ENCODE measurements at places on chromosomes 1 and 21.

DNA sequence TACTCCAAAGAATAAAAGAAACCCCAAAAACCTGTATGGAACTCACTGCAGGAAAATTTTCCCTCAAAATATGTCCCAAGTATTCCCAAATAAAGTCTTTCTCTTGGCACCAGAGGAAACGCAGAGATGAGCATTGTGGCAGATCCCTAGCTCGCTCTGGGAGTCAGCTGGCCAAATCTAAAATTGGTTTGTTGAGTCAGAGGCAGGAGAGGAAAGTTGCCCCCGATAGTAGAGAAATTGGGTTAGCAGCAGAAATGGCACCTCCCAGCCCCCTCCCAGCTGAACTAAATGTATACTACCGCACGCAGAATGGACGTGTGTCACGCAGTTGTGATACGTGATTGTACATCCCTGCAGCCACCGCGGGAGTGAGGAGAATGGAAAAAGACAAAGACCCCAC, 39.9 kb upstream of the TARBP1 start:
- DNase-seq = no peak

GRCh38 chr1:62800825-62801306, 16.9 kb downstream of the ATG4C start:
- no peak for DNase-seq

DNA sequence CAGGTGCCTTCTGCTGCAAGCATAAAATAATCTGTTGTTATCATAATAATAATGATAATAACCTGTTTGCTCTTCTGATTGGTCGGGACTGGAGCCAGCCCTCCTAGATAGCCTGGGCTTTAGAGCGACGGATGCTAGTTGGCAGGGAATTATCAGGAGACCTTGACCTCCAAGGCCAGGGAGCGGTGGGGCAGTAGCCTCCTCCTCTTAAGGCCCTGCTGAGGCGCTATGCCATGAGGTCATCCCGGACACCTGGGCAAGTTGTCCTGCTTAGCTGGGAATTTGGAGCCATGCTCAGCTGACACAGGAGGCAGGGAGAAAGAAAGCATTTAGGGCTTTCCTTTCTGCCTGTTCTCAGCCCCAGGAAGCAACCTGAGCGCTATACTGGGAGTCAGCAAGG, 15.6 kb downstream of the C1orf115 start:
- DNase-seq = no peak

DNA sequence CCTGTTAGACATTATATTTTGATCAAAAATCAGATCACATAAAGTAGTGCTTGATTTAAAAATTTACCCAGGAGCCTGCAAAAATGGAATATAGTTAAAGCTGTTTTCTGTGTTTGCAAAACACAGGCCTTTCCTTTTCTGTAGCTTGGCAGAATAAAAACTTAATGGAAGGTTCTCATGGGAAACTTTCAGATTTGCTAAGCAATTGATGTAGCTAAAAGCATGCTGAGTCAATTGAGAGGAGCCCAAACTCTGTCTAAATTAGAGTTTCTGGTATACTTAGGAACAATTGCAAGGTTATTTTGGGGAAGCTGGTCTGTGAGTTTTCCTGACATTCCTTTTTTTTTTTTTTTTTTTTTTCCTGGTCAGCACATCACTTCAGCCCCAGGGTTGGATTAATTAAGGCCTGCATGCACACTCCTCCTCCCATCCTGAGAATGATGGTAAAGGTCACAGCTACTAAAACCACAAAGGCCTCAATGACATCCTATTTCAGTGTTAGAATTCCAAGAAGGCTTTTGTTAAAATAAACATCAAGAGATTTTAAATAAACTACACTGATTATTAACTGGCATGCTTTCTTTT, 608.7 kb downstream of the PLPP3 start:
- DNase-seq = no peak

- no peak for DNase-seq
Observed at GRCh38 chr1:64847666-64848065, 102.8 kb downstream of the RAVER2 start.

DNA sequence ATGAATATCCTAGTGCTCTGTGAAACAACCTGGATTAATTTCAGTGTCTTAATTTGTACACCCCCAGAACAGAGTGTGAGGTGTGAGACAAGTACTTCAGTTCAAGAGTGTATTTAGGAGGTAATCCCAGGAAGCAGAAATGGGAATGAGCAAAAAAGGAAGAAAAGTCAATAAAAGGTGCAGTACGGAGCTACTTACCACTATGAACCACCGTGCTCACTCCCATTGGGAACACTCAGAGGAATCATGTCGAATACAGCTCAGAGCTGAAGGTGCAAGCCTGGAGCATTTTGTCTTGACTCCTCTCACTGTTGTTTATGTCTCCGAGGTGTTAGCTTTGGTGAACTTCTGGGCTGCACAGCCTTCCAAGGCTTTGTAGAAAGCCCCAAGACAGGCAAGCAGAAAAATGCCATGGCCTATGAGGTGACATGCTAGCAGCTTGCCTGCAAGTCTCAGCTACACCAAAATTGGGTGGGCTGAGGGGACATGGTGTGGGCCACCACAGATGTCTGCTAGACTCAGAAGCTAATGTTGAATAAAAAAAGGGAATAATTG, 7.4 kb upstream of the SVBP start:
- DNase-seq = no peak

DNA sequence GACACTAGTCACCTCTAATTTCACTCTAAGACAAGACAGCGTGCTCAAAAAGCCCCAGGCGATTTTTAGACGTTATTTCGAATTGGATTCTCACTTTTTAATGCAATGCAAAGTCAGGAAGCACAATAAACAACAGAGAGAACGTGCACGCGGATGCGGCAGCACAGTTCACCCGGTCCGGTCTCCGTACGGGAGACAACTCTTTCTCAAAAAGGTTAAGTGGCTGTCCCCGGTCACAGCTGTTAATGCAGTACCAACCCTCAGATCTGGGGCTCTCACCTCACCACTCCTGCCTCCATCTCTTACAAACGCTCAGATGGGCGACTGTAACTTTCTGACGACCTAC, 1.2 kb downstream of the HP1BP3 start:
- DNase-seq = no peak

All from stimulated activated CD4-positive, alpha-beta T cell treated with anti-CD3 and anti-CD28 coated beads, Interleukin-2, amount 100 ng/mL, for 48 hours (primary cell).